ENCODE measurements at places on chromosomes 13 and 19.
A peak's percentile ranks its signal among the peaks of the same experiment; 100 is the strongest.

- peak; percentile 28 for DNase-seq
These were observed 56.8 kb upstream of the KATNAL1 start for GRCh38 chr13:30364133-30364532.

DNA sequence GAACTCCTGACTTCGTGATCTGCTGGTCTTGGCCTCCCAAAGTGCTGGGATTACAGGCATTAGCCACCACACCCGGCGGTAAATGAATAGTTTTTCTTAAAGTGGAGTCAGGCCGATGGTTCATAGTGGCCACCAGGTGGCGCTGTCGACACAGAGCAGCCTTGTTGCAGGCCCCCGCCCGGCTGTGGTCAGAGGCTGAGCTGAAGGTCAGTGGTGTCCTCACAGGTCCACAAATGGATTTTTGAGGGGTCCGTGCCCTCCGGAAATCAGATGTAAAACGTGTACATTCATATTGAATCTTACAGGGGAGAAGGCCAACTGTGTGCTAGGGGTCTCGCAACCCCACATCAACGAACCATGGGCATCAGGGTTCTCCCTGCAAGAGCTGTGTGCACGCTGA lies 13.4 kb upstream of the WDR18 start:
- no peak for DNase-seq

GRCh38 chr13:51000061-51000460 lies 90.5 kb downstream of the RNASEH2B start:
- no peak for DNase-seq

GRCh38 chr13:46507981-46508380 lies 45.0 kb upstream of the LRCH1 start:
- DNase-seq = peak; percentile 38

DNA sequence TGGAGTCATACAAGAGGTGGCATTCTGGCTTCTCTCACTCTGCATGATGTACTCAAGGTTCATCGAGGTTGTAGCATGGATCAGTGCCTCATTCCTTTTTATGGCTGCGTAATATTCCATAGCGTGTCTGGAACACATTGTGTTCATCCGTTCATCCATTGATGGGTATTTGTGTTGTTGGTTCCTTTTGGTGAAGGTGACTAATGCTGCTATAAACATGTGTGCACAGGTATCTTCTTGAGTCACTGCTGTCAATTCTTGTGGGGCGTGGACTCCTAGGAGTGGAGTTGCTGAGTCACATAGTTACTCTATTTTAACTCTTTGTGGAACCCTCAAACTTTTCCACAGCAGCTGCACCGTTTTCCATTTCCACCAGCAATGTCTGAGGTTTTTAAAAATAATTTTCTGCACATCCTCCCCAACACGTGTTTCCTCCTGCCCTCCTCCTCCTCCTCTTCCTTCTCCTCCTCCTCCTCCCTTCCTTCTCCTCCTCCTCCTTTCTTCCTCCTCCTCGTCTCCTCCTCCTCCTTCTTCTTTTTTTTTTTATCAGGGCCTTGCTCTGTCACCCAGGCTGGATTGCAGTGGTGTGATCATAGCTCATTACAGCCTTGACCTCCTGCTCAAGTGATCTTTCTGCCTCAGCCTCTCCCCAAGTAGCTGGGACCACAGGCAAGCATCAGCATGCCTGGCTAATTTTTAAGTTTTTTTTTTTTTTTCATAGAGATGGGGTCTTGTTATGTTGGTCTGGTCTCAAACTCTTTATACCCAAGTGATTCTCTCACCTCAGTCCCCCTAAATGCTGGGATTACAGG lies 2.0 kb upstream of the TMEM221 start:
- no peak for DNase-seq

GRCh38 chr13:110949628-110950027 lies 34.8 kb upstream of the ANKRD10 start:
- no peak for DNase-seq

GRCh38 chr13:111265701-111266035 lies 54.8 kb upstream of the TEX29 start:
- DNase-seq = no peak

- no peak for DNase-seq
These were observed 20.8 kb downstream of the ZC3H13 start for GRCh38 chr13:46031581-46032263.

DNA sequence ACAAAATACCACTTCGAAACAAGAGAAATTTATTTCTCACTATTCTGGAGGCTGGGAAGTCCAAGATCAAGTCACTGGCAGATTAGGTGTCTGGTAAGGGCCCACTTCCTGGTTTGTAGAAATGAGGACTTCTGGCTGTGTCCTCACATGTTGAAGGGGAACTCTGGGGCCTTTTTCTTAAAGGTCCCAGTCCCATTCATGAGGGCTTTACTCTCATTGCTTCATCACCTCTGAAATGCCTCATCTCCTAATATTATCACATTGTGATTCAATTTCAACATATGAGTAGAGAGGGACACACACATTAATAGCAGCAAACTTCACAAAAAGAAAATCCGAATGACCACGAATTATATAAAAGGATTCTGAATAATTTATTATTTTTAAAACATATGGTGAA lies 21.6 kb upstream of the SIGLEC14 start:
- DNase-seq = no peak
